ENCODE measurements at places on chromosomes 13 and 19. TPM values are rescaled to one million over a fixed set of nuclear protein-coding genes. Genes with fewer than 3 reads are reported as not detected.

The BCL2L12 gene
- total RNA-seq = 57.1 TPM

The PSG2 gene
- total RNA-seq = 0.07 TPM

The TMEM255B gene
- total RNA-seq = 1.5 TPM

The NOVA2 gene
- 1.3 TPM for total RNA-seq

The ADPRHL1 gene
- total RNA-seq = 18.6 TPM

The LMTK3 gene
- 4.1 TPM for total RNA-seq

The RAB8A gene
- 47.7 TPM for total RNA-seq

The PTH2 gene
- total RNA-seq = not detected

The MISP gene
- total RNA-seq = 84.4 TPM

The TRPM4 gene
- 9.3 TPM for total RNA-seq

The CEACAM7 gene
- total RNA-seq = 0.10 TPM

The LYPD5 gene
- total RNA-seq = 0.55 TPM

The CD33 gene
- 0.08 TPM for total RNA-seq

The XAB2 gene
- total RNA-seq = 23.5 TPM

The DACH1 gene
- total RNA-seq = not detected

The ISOC2 gene
- 58.3 TPM for total RNA-seq

The SYT5 gene
- total RNA-seq = 3.2 TPM

The GRK1 gene
- 0.19 TPM for total RNA-seq

The BRCA2 gene
- 3.6 TPM for total RNA-seq

The ZSCAN18 gene
- total RNA-seq = 3.5 TPM

The PCDH8 gene
- total RNA-seq = not detected

The MRPL57 gene
- 24.9 TPM for total RNA-seq

The FUT1 gene
- 0.09 TPM for total RNA-seq

The PEG3 gene
- not detected for total RNA-seq

The LILRA1 gene
- total RNA-seq = not detected

The IL12RB1 gene
- total RNA-seq = not detected

The ZNF560 gene
- total RNA-seq = not detected

The TRAPPC5 gene
- total RNA-seq = 38.4 TPM

The RNF17 gene
- not detected for total RNA-seq

The GRIK5 gene
- total RNA-seq = 0.45 TPM

The PCSK4 gene
- total RNA-seq = 0.86 TPM

The RPS28 gene
- 868 TPM for total RNA-seq

The THAP8 gene
- total RNA-seq = 7.5 TPM

The RNASEH2A gene
- 47.2 TPM for total RNA-seq

The BICRA gene
- 16.0 TPM for total RNA-seq

The VSTM2B gene
- not detected for total RNA-seq

The HSH2D gene
- total RNA-seq = not detected

The AMH gene
- total RNA-seq = 14.0 TPM

The OR4F17 gene
- total RNA-seq = not detected

The PEAK3 gene
- total RNA-seq = 0.22 TPM

The ZNF177 gene
- 0.55 TPM for total RNA-seq

The PSG7 gene
- not detected for total RNA-seq

The SLC25A41 gene
- total RNA-seq = 0.15 TPM

The ENOX1 gene
- 1.9 TPM for total RNA-seq

The RAB3D gene
- total RNA-seq = 3.9 TPM

The S1PR5 gene
- 1.2 TPM for total RNA-seq
